ENCODE measurements at places on chromosomes 11 and 22. TPM values are rescaled to one million over a fixed set of nuclear protein-coding genes. Genes with fewer than 3 reads are reported as not detected.

RFPL2 gene
- not detected for polyA plus RNA-seq

CHEK1 gene
- 1.2 TPM for polyA plus RNA-seq

POU2F3 gene
- polyA plus RNA-seq, result not detected

SIK2 gene
- 26.6 TPM for polyA plus RNA-seq

TEX12 gene
- polyA plus RNA-seq, result 0.33 TPM

TRIM34 gene
- polyA plus RNA-seq, result 0.55 TPM

NCR3LG1 gene
- 0.01 TPM for polyA plus RNA-seq

OR2AG1 gene
- not detected for polyA plus RNA-seq

OR2D2 gene
- not detected for polyA plus RNA-seq

C22orf42 gene
- not detected for polyA plus RNA-seq

CBLIF gene
- 0.05 TPM for polyA plus RNA-seq

GGTLC2 gene
- not detected for polyA plus RNA-seq

TRIM49C gene
- not detected for polyA plus RNA-seq

STK33 gene
- 0.30 TPM for polyA plus RNA-seq
